GM04503 (cell line): ENCODE measurements at places on chromosomes 6 and 20.
A peak's percentile ranks its signal among the peaks of the same experiment; 100 is the strongest.

DNA sequence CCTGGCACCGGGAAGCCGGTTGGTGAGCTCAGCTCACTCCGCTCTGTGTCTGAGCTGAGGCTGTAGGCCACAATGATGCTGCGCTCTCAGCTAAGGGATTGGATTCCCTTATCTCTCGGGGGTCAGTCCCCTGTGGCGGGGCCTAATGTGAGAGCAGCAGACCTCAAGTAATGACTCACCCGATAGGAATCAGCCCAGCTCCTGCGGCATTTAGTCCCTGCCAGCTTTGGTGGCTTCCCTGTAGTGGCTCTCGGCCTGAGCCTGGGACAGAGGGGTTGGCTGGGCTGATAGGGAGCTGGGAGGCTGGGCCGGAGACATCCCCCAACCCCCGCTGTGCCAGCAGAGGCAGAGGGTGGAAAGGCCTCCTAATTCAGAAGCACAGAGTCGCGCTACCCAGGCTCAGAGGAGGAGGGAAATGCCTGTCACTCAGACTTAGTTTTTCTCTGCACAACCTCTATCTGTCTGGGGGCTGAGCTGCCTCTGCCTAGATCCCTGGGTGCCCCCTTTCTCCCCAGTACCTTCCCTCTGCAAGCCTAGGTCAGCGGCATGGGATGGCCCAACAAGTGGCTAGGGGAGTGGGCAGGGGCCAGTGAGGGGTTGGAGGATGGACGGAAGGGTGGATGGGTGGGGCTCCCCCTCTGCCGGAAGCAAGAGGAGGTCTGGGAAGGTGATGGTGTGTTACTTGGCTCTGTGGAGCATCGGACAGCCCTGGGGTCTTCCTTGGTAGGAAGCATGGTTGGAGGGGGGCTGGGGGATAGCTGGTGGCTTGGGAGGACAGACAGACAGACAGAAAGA is 92.2 kb downstream of the CDH22 start:
- no peak for DNase-seq

GRCh38 chr6:139161817-139162284 is 27.0 kb downstream of the HECA start:
- no peak for DNase-seq

DNA sequence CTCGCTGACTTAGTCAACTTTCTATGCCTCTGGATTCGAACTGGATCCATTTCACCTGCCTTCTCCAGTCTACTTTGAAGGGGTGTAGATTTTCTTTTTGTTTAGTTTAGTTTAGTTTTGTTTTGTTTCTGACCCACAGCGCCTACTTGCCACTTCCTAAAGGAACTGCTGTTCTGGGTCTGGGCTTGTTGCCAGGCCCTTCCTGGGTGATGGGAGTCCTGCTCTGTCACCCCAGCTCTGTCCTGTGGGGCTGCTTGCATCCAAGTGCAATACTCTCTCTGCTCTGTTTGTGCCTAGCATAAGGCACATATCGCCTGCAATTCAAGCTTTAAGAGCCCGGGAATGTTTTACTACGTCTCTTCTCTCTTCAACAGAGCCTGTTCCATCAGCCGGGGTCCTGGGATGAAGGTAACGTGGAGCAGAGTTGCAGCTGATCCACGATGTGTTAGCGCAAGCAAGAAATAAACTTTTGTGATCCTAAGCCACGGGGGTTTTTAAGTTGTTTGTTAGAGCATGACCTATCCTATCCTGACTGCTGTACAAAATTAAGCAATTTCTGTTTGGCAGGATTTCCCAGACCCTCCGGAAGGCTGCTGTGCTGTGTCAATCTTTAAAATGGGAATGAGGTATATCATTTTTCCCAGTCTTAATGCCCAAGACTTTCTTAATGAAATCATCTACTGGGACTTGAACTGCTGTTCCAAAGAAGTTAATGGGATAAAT is 30.9 kb upstream of the TAGAP start:
- no peak for DNase-seq

- no peak for DNase-seq
These were observed 30.2 kb downstream of the PSMG4 start for GRCh38 chr6:3288711-3289663.

- no peak for DNase-seq
These were observed 1.5 kb downstream of the ARID1B start for GRCh38 chr6:156778454-156779205.

- DNase-seq, result no peak
These were observed 75.7 kb upstream of the BTBD3 start for GRCh38 chr20:11841972-11842461.

- DNase-seq, result no peak
These were observed 561.4 kb downstream of the PKHD1 start for GRCh38 chr6:51526049-51526448.

- no peak for DNase-seq
These were observed 2.1 kb upstream of the TRERF1 start for GRCh38 chr6:42453654-42454427.

DNA sequence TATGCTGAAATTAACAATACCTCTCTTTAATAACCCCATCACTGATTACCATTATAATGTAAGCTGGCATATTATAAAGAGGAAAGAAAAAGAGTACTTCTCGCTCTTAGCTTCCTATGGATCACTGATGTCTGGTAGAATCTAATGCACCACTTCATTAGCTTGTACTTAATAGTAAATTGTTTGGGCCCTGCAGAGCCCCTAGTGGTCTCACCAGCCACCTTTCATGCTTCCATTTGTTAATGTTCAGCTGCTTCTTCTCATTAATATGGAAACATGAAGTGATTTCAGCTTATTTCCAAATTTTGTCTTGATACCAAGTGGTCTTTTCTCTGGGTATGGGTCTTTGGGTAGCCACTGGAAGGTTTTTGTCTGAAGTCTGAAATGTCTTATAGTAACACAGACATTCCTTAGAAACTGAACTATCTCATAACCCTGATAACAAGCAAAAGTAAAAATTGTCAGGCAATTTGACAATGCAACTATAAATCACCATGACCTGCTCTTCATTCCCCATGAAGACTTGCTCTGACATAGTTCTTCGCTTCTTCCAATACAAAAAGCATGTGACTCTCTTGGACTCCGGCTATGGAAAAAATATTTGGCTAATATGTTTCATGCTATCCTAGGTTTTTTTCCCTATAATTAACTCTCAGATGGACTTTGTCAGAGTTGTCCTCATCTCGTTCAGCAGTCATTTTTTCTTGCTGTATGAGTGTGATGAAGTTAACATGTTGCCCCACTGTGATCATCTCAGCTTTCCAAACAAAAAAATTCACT is 395.8 kb upstream of the MARCKS start:
- DNase-seq, result no peak

GRCh38 chr6:137357263-137357947 is 136.8 kb downstream of the OLIG3 start:
- no peak for DNase-seq

GRCh38 chr6:195861-196360 is 96.4 kb upstream of the DUSP22 start:
- peak; percentile 8 for DNase-seq

- DNase-seq, result no peak
These were observed 47.3 kb upstream of the CLDN20 start for GRCh38 chr6:155216312-155217046.

GRCh38 chr6:7556394-7557106 is 15.1 kb downstream of the DSP start:
- no peak for DNase-seq

DNA sequence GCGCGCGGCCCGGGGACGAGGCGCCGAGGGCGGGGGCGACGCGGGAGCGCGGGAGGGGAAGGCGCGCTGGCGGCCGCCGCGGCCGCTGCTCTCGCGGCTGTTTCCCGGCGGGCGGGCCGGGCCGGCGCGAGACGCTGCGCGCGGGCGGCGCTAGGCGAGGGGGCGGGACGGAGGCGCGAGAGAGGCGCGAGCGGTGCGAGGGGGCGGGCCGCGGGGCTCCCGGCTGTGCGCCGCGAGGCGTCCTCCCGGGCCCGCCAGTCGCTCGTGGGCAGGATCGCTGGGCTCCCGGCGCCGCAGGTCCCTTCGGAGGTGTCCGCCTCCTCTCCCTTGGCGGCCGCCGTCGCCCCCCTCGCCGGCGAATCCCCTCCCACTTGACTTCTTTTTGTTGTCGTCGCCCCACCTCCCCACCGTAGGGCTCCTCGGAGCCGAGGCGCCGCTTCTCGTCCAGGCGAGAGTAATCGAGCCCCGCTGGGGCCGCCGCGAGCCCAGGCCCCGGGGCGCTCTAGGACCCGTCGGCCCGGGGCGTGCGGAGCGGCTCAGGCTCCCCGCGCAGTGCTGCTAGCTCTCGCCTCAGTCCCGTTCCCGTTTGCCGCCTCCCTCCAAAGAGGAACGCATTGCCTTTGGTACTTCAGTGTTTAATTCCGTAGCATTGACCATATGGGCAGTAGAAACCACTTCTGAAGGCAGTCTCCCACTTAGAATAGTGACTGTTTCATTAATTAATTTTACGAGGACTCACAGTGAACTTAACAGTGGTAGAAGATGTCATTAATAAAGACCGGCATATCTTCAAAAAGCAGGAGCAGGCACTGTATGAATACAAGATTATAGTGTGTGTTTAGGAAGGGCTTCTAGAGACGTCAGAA is at the start of gene RANBP9:
Gene RANBP9, minus strand, starts transcription at position 103 of the 866 bp plus-strand sequence. CDS start 330 bp downstream, outside the sequence.
- DNase-seq, result peak; percentile 51

DNA sequence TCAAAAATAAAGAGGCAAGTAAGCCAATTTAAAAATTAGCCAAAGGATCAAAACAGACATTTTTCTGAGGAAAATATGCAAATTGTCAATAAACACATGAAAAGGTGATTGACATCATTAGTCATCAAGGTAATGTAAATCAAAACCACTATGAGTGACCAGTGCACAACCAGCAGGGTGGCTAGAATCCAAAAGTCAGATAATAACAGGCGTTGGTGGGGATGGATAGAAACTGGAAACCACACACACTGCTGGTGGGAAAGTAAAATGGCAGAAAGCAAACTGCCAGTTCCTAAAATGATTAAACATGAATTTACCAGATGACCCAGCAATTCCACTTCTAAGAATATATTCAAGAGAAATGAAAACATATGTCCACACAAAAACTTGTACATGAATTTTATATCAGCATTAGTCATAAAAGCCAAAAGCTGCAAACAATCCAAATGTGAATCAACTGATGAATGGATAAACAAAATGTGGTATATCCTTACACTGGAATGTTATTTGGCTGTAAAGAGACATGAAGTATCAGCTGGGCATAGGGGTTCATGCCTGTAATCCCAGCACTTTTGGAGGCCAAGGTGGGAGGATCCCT is 74.8 kb upstream of the MBOAT1 start:
- no peak for DNase-seq

DNA sequence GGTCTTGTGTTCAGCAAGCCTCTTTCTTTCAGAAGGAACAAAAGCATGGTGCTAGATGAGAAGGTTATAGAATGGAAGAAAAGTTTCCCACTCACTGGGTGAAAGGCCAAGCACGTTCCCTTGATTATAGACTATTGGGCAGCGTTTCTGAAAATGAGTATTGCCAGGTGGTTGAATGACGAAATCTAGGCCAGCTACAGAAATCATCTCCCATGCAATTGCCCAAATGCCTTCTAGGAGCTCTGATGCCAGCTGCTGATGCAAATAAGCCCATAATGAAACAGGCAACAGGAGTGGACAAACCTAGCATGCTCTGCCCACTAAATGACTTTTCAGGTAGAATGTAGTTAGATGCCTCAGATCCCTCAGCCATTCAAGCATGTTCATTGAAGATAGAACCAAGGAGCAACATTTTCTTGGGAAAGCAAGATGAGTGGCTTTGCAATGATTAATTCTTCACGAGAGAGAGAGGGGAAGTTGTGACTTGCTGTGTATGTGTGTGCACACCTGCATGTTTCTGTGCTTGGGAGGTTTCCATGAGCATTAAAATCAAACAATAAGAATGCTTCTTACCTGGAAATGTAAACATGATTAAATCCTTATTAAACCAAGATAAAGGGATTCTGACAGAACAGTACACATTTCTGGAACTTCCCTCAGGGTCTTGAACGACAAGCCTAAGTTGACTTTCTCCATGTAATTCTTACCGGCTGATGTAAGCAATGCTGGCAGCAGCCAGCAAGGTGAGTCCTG is 43.6 kb downstream of the ADTRP start:
- DNase-seq, result no peak

- DNase-seq, result no peak
These were observed 24.9 kb upstream of the PAQR8 start for GRCh38 chr6:52336919-52337561.

- DNase-seq, result no peak
These were observed 6.9 kb downstream of the STK35 start for GRCh38 chr20:2108498-2108897.

DNA sequence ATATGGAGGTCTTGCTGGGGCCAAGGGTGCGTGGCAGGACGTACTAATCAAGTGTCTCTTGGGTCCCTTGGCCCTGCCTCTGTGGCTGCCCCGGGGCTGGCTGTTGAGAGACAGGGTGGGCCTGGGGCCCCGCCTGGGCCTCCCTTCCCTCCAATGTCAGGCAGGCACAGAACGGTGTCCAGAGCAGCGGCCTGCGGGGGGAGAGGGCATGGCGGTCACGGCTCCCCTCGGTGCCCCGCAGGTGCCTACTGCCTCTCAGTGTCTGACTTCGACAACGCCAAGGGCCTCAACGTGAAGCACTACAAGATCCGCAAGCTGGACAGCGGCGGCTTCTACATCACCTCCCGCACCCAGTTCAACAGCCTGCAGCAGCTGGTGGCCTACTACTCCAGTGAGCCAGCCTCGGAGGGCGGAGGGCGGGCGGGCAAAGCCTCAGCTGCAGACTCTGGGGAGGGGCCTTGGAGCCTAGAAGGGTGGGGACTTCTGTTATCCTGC is 50.0 kb downstream of the SRC start:
- DNase-seq, result no peak

DNA sequence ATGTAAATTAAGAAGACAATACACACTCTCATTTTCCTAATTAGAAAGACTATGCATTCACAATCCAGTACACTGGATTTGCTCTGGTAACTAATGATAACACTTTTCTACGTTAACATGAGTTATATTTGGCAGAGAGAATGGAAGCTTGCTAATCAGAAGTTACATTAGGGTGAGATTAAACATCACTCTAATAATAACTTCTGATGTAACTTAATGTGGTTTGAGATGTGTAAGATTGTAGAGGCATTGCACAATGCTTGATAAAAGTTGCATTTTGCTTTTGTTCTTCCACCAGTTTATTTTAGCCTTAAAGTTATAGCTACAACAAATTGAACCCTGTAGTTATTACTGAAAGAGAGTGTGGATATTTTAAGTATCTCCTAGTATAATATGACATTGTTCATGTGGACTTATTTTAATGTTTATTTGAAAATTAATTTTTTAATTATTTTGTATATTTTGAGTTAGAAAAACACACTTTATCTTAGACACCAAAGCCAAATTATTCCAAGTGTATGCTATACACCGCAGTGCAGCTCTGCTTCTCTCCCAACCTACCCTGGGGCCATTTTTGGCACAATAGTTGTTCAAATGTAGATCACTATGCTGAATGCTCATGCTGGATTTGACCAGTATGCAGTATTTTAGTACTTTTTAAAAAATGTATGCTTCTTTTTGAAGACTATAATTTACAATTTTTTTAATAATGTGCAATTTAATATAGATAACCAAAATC is 143.2 kb downstream of the SLC16A10 start:
- peak; percentile 39 for DNase-seq

- no peak for DNase-seq
These were observed 105.1 kb downstream of the EDN3 start for GRCh38 chr20:59405226-59406200.

- no peak for DNase-seq
These were observed 44.9 kb upstream of the SUPT3H start for GRCh38 chr6:45422503-45423110.
